ENCODE measurements at places on chromosomes 2 and 18.

- no peak for DNase-seq
Measured at GRCh38 chr2:236667526-236667925, 97.9 kb downstream of the ACKR3 start.

GRCh38 chr2:86029873-86030272 lies 75.8 kb downstream of the POLR1A start:
- DNase-seq = no peak

- DNase-seq = no peak
Measured at GRCh38 chr2:212695426-212695825, 156.8 kb upstream of the ERBB4 start.

GRCh38 chr2:133123904-133124303 lies 444.4 kb downstream of the NCKAP5 start:
- no peak for DNase-seq

- no peak for DNase-seq
Measured at GRCh38 chr2:8570637-8571036, 111.2 kb upstream of the ID2 start.

DNA sequence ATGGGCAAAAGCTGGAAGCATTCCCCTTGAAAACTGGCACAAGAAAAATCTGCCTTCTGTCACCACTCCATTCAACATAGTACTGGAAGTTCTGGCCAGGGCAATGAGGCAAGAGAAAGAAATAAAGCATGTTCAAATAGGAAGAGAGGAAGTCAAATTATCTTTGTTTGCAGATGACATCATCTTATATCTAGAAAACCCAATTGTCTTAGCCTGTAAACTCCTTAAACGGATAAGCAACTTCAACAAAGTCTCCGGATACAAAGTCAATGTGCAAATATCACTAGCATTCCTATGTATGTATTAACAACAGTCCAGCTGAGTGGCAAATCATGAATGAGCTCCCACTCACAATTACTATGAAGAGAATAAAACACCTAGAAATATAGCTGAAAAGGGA lies 1579.3 kb downstream of the SUCLG1 start:
- no peak for DNase-seq

DNA sequence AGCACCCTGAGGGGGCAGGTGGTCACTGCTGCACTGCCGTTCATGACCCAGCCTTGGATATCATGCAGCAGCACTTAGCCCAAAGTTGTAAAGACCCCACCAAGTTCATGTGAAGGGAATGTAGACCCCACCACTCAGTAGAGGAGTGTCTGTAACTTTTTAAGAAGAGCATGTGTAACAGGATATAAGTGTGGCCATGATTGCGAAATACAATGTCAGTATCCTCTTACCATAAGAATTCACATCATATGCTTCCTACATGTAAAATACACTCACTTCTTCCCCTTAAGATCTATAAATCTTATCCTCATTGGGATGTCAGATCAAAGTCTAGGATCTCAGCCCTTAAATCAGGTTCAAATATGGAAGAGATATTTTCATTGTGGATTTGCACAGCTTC lies 276.9 kb downstream of the PTPRM start:
- DNase-seq = no peak

- no peak for DNase-seq
Measured at GRCh38 chr18:33581856-33582255, 3.8 kb downstream of the ASXL3 start.

Measured in amygdala (tissue), 56 donors.